Posterior vena cava (tissue), 2 donors: ENCODE measurements at places on chromosomes 11 and 22.

DNA sequence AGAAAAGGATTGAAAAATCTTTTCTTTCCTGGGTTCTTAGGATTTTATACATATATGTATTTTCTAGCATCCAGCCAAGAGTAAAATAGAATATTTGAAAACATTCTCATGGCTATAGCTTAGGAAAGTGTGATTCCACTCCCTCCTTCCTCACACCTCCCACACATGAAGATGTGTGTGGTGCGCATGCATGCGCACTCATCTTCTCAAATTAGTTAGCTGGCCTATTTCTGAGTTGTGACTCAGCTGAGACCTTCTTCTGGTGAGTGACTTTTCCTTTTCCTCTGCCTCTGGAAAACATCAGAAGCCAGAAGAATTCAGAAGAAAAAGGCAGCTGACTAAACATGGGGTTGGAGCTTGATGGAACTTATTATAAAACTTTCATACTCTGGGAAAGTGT, 149.8 kb downstream of the OR4C45 start:
- no peak for DNase-seq

DNA sequence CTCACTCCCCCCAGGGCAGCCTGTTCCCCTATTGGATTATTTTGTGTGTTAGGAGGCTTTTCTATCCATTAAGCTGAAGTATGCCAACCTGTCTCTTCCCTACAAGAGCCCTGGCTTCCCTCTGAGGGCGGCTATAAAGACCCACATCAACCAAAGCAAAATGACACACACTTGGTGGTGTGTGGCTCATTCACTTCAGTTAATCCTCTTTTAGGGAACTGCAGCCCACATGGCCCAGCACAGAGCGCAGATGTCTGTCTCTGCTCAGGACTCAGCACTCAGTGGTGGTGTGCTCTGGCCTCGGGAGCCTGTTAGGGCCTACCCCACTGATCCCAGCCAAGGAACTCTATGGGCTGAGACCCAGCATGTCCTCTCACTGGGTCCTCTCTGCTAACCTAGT, 32.2 kb upstream of the LRRC10B start:
- no peak for DNase-seq

- no peak for DNase-seq
Observed at GRCh38 chr11:106961518-106961917, 56.8 kb downstream of the GUCY1A2 start.

DNA sequence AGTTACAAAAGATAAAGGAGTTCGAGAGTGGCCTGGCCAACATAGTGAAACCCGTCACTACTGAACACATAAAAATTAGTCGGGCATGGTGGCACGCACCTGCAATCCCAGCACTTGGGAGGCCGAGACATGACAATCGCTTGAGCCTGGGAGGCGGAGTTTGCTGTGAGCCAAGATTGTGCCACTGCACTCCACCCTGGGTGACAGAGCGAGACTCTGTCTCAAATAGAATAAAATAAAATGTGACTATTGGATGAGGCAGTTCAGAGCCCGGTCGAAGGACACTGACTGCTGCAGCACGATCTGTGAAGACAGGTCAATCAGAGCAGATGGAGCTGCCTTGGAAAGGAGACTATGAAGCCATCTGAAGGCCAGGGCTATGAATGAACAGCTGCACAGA, 37.7 kb upstream of the ANO1 start:
- DNase-seq: no peak

- peak; percentile 88 for DNase-seq
Observed at GRCh38 chr11:57277845-57278720, 41.0 kb upstream of the APLNR start.

DNA sequence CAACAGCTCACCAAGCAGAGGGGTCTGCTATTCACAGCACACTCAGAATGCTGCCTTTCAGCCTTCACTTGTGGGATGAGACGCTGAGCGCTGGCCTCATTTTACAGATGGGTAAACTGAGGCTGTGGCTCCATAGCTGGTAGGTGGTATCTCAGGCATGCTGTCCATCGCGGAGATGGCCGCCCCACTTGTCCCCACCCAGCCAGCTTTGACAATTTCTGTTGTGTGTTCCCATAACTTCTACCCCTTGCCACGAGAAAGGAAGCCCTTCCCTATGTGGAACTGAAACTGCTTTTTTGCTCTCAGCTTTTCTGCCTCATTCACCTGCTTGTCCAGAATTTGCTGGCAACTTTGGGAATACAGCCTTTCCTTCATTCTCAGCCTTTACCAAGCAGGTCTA, 36.1 kb upstream of the NNMT start:
- peak; percentile 76 for DNase-seq

DNA sequence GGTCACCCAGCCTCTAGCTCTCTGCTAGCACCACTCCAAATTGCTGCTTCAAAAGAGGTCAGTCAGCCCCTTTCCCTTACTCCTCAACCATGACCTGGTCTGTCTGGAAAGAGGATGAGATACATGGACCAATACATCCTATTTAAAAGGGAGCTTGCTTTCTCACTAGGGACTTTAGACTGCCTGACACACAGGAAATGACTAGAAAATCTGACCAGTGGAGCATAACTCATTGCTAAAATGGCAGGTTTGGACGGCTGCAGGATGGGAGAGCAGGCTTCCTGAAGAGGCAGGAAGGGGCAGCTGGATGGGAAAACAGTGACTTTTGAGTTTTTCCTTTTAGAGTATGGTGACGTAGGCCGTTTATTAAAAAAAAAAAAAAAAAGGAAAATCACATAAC, 25.3 kb downstream of the STIM1 start:
- DNase-seq: no peak

GRCh38 chr11:61414547-61414946, 15.2 kb downstream of the CPSF7 start:
- no peak for DNase-seq

GRCh38 chr22:48630848-48631247, 1196.8 kb downstream of the BRD1 start:
- DNase-seq: no peak
